ENCODE measurements at places on chromosomes 5 and 9.

GRCh38 chr9:8371686-8372085 lies 572.1 kb upstream of the DMAC1 start:
- DNase-seq: no peak

DNA sequence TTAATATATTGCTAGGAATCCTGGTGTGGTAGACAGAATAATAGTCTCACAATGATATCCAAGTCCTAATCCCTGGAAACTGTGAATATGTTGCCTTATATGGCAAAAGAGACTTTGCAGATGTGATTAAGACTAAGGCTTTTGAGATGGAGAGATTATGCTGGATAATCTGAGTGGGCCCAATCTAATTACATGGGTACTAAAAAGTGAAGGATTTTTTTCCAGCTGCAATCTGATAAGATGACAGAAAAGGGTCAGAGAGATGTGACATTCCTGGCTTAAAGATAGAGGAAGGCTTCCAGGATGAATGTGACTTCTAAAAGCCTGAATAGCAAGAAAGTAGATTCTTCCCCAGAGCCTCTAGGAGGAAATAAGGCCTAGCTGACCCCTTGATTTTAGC lies 80.7 kb upstream of the MPDZ start:
- DNase-seq: no peak

DNA sequence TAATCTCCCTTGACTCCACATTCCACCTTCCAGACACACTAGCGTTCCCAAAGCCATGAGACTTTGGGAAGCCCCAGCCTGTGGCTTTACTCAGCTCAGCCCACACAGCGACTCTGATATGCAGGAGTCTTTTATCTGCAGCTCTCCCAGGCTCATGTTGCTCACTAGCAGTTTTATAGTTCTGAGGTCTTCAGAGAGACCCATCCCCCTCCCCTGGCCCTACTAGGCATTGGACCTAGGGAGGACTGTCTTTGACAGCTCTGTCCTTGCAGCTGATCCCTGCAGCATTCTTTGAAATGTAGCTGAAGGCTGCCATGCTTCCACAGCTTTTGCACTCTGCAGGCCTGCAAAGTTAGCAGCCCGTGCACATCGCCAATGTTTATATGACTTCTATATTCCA lies 19.9 kb upstream of the CYLC2 start:
- DNase-seq: no peak

DNA sequence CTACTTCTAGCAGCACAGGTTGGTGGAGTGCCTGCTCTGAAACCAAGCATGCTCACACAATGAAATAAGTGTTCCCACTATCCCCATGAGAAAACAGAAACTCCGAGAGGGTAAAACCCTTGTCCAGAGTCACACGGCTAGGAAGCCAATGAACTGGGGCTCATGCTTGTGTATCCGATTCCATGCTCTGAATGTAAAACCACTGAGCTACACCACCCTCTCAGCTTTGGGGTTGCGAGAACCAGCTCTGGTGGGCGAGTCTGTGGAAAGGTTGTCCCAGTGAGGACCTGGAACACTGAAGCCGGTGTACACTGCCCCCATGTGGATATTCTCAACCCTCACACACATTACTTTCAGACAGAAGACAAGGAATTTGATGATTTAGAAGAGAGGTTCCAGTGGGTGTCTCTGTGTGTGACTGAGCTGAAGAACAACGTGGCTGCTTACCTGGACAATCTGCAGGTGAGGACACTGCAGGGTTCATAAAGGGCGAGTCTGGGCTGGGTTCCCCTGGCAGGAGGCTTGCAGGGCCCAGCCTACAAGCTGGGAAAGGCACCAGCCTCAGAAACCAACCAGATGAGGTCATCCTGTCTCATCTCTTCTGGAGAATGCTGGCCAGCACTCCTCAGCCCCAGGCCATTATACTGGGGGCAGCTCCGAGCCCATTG lies 37.4 kb downstream of the ARHGEF37 start:
- no peak for DNase-seq

- no peak for DNase-seq
Measured at GRCh38 chr9:88710449-88710848, 175.5 kb downstream of the NXNL2 start.

DNA sequence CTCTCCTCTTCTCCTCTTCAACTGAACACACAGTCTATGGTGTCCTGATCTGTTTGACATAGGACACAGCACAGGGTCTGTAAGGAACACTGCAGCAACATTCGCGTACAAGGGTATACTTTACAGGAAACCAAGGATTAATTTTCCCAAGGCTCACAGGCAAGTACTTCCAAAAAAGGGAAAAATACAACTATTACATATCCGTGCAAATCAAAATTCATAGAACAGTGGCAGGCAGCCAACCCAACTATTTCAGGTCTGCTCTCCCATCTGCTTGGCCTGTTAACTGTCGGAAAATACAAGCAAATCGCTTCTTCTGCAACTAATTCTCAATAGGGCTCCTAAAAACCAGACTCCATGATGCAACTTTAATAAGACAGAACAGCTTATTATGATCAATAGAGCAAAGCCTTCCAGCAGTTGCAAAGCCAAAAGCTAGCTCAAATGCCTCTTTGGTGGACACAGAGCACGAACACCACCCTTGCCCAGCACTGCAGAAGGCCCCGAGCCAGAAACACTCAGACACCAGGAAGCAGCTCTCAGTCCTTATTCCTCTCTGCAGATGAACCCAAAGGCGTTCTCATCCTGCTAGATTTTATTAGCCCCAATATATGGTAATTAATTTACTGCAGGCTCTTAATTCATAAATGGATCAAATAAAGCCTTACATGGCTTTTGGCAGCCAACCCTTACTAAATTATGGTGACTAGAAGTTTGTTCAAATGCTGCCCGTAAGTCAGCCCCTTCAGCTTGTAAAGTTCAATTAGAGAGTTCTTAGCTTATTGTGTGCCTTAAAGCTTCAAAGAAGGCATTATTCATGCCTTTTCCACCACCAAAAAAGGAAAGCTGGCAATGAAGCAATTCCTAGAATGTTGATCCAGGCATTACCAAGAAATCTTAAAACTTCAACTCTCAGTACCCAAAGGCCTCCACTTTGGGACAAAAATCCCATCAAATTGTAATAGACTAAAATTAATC lies 68.8 kb downstream of the ZNF608 start:
- DNase-seq: no peak
